NCI-H446 treated with DMSO at 0.1 percent for 48 hours (cell line): ENCODE measurements at places on chromosomes 12 and 14.

- DNase-seq = no peak
These were observed 127.7 kb downstream of the DACT1 start for GRCh38 chr14:58765418-58765831.

- no peak for DNase-seq
These were observed 364.3 kb upstream of the DDHD1 start for GRCh38 chr14:53517270-53517960.

DNA sequence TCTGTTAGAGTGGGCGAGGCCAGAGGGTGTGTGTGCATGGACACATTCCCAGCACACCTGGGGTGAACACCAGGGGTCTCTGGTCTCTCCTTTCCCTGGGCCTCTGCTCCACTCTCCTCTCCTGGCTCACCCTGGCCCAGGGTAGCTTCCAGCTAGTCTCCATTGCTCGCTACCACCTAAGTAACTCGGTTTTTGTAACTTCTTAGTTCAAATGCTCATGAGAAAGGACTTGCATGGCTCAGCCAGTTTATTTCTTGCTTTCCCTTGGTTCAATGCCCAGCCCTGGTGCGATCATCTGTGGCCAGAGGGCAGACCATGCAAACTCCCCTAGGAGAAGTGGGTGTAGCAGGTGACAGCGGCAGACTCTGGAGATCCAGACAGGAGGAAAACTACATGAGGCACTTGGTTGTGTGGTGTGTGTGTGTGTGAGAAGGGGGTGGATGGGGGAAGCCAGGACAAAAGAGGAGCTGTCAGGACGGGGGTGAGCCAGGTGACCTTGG is 8.9 kb upstream of the ACVR1B start:
- DNase-seq = no peak

DNA sequence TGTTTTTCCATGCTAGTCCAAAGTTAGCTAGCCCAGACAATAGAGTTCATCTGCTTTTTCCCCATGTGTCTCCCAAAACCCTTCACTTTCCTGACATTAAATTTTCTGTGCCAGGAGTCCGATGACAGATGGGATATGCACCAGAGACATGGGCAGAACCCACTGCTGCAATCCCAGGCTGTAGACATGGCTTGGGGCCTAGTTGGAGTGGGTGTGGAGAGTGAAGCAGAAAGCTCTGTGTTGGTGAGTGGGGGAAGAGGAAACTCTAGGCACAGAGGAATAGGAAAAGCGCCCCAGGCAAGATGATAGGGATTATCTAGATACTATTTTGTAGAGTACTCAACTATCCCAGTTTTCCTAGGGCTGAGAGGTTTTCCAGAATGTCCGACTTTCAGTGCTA is 4.8 kb upstream of the KRT74 start:
- DNase-seq = no peak

GRCh38 chr12:47818467-47819137 is 1.1 kb downstream of the HDAC7 start:
- no peak for DNase-seq
